ENCODE measurements at places on chromosomes 3 and 15.

DNA sequence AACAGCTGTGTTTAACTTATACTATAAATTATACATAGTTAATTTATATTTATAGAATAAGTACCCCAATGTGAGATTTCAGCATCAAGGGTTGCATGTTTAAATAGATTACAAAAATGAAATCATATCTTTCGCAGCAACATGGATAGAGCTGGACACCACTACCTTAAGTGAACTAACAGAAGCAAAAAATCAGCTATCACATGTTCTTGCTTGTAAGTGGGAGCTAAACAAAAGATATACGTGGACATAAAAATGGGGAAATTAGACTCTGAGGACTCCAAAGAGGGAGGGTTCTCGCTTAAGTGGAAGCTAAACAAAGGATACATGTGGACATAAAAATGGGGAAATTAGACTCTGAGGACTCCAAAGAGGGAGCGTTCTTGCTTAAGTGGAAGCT lies 626.5 kb upstream of the DPPA4 start:
- no peak for DNase-seq

- DNase-seq, result no peak
Measured at GRCh38 chr3:101532783-101533602, 20.0 kb upstream of the SENP7 start.

DNA sequence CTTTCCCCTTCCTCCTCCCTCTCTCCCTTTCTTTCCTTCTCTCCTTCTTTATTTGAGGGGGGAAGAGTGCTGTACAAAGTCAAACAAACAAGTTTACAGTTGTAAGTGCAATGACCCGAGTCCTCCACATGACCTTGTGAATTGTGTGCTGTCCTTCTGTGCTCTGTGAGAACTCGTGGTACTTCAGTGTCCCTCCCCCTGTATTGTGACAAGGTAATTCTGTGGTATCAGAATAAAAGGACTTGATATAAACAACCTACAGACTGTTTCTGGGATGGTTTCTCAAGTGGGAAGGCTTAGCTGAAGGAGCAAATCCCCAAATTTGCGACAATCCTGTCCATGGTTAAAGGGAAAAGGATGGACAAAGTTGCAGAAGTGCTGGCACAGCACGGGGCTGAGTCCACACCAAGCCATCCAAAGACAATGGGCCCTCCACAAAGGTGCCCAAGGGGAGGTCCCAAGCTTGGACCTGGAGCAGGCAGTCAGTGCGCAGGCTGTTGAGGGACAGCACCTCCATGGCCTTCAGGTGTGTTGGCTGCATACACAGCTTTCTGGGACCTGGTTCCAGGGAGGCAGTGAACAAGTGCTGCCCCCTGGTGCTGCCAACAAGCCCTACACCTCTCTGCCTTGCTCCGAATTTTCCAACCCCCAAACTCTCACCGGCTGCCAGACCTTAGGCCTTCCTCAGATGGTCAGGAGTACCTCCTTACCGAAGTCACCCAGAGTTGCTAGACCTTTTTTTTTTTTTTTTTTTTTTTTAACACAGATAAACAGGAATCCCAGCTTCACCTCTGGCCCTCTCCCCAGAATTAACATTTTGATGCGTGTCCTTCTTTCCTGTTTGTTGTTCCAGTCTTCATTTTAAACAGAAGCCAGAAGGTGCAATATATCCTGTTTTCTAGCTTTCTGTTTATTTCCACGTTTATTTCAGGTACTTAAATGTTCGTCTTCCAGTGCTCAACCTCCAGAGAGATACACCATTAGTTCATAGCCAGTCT lies 2.6 kb upstream of the APEH start:
- DNase-seq, result no peak

DNA sequence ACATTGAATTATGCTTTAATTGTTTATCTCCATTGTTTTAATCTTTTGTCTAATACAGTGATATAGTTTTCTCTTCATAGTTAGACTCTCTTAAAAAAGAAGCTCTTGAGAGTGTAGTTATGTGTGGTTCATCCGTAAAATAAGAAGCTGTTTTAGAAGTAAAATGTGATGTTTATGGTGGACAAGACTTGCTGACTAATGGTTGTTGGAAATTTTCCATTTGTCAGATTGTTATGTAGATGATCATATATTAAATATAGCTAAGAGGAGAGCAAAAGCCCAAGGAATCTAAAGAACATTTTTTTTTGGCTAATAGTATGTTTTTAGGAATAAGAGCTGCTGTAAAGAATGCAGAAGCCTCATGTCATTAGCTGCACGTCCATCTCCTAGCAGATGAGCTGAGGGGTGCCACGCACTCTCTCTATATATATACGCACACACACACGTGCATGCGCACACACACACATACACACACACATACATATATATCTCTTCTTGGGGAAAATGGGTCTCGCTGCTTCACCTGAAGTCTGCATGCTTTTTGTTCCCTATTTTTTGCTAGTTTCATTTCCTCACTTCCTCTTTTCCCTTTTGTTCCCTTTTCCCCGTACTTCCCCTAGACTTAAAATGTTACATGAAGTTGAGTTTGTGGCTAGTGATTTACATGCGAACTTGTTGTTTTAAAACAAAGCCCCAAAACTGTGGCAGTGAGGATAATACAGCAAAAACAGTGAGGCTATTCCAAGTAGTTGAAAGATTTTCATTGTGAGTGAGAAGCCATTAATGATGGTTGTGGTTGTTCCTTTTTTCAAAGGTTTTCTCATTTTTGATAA lies 107.8 kb downstream of the MBNL1 start:
- no peak for DNase-seq

GRCh38 chr3:99895703-99896441 lies 78.2 kb downstream of the CMSS1 start:
- no peak for DNase-seq
